Large intestine (tissue), 12 donors: ENCODE measurements at places on chromosomes 13 and 19.

DNA sequence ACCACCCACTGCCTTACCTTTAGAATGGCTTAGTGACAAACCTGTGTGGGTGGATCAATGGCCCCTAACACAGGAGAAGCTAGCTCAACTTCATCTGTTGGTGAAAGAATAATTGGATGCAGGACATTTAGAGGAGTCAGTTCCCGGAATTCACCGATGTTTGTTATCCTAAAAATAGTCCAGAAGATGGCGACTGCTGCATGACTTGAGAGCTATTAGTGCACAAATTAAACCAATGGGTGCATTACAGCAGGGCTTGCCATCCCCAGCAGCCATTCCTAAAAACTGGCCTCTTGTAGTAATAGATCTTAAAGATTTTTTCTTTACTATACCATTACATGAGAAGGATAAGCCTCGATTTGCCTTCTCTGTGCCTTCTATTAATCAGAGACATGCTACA, 46.8 kb upstream of the ZNF726 start:
- no peak for DNase-seq

- no peak for DNase-seq
Measured at GRCh38 chr13:109760402-109760801, 26.0 kb downstream of the IRS2 start.

DNA sequence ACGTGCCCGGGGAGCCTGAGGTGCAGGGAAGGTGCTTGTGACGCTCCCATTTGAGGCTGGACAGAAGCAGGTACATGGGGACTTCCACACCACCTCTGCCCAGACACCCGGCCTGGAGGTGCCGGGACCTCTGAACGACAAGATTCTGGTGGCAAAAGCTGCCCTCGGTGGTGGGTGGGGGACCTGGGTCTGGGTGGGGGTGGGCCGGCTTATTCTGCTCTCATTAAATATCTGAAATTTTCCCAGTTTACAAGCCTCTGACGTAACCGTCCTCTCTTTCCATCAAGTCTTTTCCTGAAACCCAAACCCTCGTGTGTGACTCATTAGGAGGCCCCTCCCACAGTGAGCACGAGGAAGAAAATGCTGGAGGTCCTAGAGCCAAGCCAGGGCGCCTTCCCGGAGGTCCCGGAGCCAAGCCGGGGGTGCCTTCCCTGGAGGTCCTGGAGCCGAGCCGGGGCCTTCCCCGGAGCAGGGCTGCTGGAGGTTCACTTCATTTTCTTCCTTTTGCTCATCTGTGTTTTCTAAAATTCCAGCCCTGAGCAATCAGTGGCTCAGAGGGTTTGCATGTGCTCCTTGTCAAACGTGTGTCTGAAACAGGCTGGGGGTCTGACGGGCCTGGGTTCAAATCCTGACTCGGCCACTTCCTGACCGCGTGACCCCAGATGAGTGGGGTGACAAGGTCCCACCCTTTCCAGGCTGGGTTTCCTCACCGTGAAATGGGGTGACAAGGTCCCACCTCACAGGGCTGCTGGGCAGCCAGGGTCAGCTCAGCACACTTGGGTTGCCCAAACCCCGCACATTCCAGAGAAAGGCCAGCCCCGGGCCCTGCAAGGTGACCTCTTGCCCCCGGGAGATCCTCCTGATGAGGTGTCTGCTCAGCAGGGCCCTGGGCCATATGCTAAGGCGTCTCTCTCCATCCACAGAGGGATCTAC, 10.0 kb downstream of the CFD start:
- no peak for DNase-seq

- DNase-seq: no peak
Measured at GRCh38 chr19:30222992-30223865, 149.0 kb upstream of the ZNF536 start.

GRCh38 chr19:4123615-4124568, at the start of gene MAP2K2:
TSS of gene MAP2K2 (minus strand) at chr19:4124122. CDS start at chr19:4123875, 247 bp downstream.
- peak; percentile 93 for DNase-seq

GRCh38 chr13:30129411-30129810, 177.9 kb downstream of the KATNAL1 start:
- DNase-seq: no peak

GRCh38 chr13:93951108-93951507, 528.4 kb downstream of the DCT start:
- DNase-seq: no peak

- DNase-seq: no peak
Measured at GRCh38 chr19:18449552-18449951, 11.6 kb upstream of the ISYNA1 start.

DNA sequence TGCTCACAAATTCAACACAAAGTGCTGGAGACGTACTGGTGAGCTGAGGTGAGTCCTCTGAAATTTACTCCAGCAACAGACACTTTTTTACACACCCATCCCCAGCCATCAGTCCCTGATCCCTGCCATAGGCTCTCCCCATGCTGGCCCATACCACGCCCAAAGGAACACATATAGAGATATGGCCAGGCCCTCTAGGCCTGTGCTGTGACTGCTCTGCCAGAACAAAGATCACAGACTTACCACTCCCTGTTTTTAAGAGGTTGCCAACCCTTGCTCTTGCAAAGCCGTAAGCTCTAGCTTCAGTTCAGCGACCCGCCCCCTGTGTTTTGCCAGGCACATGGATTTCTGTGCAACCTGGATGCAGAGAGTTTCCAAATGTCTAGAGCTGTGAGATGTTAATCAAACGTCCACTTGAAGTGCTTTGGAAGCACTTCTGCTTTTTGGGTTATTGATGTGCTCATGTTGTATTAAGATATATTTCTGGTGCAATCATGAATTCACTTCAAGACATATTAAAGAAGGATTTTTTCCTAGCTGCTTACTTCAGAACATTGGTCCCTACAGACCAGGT, 59.7 kb downstream of the DLEU7 start:
- no peak for DNase-seq

DNA sequence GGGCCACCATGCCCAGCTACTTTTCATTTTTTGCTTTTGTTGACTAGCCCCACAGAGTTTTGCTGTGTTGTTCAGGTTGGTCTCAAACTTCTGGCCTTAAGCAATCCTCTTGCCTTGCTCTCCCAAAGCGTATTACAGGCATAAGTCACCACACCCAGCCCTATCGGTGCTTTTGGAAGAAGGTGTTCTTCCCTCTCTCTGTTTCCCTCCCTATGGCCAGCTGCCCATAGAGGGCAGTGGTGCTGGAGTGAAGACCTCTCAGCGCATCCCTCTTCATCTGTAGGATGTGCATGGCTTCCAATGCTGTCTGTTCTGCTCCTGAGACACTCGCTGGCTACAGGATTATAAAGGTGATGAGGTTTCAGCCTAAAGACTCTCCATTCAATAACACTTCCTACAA, 1.3 kb upstream of the CD22 start:
- DNase-seq: no peak

- DNase-seq: no peak
Measured at GRCh38 chr13:48159401-48159800, 64.5 kb upstream of the MED4 start.

DNA sequence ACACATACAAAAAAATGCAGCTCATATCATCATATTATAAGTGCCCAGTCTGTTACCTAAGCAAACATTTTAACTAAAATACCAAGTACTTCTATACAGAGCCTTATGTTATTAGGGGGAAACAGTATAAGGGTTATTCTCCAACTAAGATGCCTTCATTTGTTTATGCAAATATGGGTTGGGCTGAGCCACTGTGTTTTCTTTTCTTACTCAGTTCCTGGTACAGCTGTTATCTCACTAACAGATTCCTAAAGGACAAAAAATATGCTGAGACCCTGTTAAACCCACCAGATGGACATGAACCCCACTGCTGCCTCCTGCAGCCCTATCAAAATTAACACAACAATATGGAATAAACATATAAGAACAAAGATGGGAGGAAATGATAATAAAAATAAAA, 34.5 kb upstream of the SMAD9 start:
- no peak for DNase-seq

GRCh38 chr19:10086591-10087192, 575 bp downstream of the SHFL start:
- DNase-seq: peak; percentile 42
